ENCODE measurements at places on chromosomes 2 and 18.
A peak's percentile ranks its signal among the peaks of the same experiment; 100 is the strongest.

DNA sequence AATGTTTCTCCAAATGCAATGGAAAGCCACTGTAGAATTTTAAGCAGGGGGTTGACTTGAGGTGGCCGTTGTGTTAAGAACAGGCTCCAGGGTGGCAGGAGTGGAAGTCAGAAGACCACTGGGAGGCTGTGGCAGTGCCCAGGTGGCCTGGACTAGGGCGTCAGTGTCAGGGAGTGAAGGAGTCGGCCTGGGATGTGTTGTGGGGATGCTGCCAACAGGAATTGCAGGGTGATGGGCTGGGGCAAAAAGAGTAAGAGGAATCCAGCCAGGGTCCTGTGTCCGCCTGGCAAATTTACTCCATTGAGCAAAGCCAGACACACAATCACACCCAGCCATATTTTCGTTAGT, 55.1 kb downstream of the ACAA2 start:
- no peak for DNase-seq

DNA sequence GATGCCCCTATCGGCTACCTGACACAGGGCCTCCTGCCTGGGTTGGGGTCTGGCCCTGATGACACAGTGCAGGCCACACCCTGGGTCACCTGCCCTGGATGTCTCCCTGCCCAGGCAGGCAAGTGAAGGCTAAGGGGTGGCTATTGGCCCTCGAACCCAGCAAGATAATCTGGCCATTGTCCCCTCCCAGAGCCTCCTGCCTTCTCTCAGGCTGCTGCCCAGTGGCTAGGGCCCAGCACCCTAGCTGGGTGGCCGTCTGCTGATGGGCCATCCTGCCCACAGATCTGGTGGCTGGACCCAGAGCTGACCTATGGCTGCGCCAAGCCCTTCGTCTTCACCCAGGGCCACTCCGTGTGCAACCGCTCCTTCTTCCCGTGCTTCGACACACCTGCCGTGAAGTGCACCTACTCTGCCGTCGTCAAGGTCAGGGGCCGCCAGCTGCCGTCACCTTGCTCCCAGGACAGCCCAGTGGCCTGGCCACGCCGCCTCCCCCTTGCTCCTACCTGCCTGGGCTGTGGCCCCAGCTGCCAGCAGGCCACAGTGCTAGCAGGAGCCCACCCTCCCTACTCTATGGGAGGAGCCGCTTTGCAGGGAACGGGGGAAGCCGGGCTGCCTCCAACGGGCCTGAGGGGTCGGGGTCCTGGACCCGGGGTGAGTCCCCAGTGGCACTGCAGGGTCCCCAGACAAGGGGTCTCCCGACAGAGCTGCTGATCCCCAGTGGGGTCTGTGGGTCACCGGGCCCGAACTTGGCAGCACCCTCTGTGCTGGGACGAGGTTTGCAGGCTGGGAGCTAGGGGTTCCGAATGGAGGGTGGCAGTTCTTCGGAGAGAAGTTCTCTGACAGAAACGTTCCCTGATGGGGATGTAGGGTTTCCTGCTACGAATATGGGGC, 4.1 kb downstream of the RNPEPL1 start:
- no peak for DNase-seq

DNA sequence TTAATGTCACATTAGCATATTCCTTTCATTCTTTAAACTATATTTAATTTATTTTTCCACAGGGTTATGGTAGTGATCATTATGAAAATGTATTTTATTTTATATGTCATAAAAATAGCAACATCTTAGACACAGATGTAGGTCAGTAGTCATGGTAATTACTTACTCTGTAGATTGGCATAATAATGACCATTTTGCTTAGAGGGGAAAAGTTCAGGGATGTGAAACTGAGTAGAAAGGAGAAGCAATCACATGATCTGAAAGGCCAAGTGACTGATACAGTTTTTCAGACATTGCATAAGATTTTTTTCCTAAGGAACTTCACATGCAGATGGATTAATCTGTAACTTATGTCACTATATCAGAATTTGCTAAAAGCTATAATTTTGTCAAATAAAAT, 286.9 kb downstream of the CTNNA2 start:
- no peak for DNase-seq

DNA sequence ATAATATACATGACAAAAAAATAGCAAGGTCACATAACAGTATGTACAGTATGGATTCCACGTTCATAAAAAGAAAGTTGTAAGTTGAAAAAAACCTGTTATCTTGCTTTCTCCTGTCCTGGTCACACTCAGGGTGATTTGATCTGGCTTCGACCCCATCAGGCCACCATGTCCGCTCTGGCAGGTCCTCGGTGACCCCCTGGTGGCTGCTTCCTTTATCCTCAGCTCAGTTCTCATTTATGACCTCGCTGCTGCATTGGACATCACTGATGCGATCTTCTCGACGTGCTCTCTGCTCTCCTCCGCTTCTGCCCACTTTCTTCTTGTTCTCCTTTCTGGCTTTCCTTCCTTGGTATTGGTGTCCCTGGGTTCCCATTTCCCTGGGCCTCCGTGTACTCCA, 29.7 kb downstream of the DGKD start:
- no peak for DNase-seq

DNA sequence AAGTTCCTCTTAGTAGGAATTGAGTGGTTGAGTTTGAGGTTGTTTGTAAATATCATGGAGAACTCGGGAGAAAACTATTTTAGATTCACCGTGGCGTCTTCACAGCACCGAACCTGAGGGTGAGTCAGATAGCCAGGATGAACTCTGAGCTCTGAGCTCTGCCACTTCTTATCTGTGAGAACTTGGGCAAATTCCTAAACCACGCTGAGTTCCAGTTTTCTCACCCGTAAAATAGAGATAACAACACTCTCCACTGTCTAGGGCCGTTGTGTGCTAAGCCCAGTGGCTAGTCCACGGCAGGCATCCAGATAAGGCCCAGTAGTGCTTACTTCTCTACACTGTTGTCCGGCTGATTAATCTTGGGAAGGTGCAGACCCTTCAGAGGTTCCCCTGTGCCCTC, 7.0 kb downstream of the KIF5C start:
- DNase-seq, result no peak

GRCh38 chr18:47618758-47619157, 311.7 kb downstream of the SMAD2 start:
- no peak for DNase-seq

- no peak for DNase-seq
These were observed 15.3 kb downstream of the STON1 start for GRCh38 chr2:48545244-48545643.

- no peak for DNase-seq
These were observed 268.0 kb upstream of the TANK start for GRCh38 chr2:160892204-160892603.

GRCh38 chr18:79139206-79139605, 70.0 kb downstream of the ATP9B start:
- DNase-seq, result peak; percentile 36

DNA sequence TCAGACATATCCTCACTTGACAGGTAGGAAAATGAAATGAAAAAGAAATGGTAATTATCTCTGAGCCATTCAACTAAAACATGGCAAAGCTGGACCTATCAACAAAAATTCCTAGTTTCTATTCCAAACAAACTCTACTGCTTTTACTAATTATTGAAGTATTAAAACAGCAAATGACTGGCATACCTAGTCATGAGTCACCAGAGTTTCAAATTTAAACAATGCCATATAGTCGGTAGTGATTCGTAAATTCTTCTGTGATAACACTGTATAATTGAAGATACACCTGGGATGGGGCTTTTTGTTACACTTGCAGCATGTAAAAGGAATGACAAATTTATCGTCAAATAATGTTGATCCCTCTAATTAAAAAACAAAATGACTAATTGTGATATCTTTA, 153.1 kb upstream of the THUMPD2 start:
- DNase-seq, result no peak

GRCh38 chr18:64258111-64258650, 109.3 kb upstream of the LINC00305 start:
- DNase-seq, result no peak

- no peak for DNase-seq
These were observed 191.0 kb downstream of the C1D start for GRCh38 chr2:67871686-67872412.

GRCh38 chr18:3111523-3112240, 98.7 kb upstream of the LPIN2 start:
- DNase-seq, result no peak

DNA sequence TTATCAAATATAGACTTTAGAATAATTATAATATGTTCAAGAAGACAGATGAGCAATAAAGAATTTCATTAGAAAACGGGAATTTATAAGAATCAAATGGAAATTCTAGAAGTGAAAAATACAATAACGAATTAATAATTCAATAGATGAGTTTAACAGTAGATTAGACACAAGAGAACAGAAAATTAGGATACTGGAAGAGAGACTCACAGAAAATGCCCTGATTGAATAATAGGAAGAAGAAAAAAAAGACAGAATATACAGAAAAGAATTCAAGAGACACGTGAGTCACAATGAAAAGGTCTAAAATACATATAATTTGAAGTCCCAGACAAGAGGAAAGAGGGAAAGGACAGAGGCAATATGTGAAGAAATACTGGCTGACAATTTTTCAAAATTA, 354.7 kb downstream of the CLIP4 start:
- DNase-seq, result no peak

DNA sequence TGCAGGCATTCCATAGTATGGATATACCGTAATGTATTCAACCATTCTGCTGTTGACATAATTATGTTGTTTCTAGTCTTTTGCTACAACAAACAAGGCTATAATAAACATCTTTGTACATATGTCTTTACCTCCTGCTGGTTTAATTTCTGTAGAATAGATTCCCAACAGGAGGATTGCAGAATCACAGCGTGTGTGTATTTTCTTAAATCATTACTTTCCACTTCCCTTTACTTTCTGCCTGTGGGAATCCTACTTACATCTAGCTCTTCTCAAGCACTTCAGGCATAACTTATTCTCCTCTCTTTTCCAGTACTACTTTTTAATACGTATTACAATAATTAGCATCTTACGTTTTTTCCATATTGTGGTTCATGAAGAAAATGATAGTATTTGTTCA, 13.0 kb upstream of the RIOK3 start:
- DNase-seq, result no peak

DNA sequence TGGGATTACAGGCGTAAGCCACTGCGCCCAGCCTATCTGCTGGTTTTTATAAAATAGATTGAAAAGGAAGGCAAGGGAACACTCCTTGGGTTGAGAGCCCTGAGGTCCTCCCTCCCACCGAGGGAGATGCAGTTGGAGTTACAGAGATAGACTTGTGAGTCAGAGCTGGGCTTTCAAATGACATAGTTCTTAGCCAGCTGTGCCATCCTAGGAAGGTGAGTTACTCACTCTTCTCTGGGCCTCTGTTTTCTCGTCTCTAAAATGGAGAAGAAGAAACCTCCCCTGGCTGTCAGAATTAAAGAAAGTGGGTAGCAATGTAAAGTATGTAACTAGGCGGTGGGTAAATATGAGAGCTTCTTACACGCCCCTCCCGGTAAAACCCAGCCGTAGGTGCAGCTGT, 2.4 kb downstream of the LRRFIP1 start:
- DNase-seq, result no peak

GRCh38 chr2:85988175-85988913, 99.6 kb upstream of the ST3GAL5 start:
- DNase-seq, result no peak

DNA sequence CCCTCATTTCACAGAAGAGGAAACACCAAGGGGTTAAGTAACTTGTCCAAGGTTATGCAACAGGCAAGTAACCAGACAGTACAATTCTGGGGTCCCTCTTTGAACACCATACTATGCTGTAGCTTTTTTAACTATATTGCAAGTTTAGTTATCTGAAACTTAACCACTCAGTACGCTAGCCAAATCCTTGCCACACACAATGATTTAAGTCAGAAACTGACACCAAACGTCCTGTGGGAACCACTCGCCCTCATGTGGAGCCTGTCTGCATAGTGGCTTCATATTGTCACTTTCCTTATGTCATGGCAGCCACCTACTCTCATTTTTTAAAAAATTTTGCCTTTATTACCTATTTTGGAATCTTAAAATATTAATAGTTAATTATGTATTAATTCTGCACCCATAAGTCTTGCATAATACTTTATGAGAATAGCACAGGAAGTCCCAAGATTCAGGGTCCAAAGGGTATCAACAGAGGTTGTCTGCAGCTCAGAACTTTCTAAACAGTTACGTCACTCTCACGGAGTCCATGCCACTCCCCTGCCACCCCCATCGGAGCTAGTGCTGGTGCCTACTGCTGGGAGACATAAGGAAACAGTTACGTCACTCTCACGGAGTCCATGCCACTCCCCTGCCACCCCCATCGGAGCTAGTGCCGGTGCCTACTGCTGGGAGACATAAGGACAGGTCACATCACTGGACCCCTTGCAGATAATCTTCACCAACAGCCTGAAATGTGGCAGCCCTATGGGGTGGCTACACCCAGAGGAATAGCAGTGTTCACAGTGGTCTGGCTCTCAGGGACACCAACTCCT, 99.0 kb downstream of the L3MBTL4 start:
- DNase-seq, result no peak

DNA sequence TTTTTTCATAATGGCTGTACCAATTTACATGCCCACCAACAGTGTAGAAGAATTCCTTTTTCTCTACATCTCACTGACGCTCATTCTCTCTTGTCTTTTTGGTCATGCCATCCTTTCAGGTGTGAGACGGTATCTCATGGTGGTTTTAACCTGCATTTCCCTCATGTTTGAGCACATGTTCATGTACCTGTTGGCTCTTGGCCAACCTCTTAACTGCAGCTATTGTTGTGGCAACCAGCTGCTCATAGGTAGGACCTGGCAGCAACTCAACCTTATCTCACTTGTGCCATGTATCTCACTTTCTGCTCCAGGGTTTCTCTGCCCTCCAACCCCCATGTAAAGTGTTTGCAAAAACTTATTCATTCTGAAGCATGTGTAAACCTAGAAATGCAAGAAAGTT, 167.5 kb downstream of the UPP2 start:
- DNase-seq, result no peak

GRCh38 chr2:118457951-118458350, 369.7 kb downstream of the INSIG2 start:
- DNase-seq, result no peak

DNA sequence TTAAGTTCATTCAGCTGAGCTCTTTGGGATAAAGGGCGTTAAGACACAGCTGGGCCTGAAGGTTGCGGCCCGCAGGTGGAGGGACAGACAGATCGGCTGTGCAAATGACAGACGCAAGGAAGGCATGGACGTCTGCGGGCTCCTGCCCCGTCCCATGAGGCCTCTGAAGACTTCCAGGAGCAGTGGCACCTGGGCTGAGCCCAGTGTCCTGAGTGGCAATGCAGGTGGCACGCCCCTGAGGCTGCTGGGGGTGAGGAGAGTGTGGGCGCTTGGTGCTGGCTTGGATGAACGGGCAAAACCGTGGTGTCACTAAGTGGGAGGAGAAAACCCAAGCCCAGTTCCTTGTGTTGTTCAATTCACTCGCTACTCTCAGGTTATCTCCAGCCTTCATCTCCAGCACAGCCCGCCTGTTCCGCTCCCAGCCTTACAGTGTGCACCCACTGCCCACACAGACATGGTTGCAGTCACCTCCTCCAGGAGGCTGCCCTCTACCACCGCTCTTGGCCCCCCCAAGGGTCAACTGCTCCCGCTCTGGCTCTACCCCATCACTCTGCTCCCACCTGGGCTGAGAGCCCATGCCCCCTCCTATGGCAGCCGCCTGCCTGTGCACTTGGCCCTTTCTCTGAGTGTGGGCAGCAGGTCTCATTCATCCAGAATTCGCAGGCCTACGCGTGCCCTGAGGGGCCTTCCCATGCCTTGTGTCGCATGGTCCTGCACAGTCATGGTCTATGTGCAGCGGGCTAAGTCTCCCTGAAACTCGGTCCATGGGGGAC, 50.3 kb downstream of the PTGR3 start:
- DNase-seq, result no peak

All from T-cell (primary cell).